Activated T-cell treated with anti-CD3 and anti-CD28 coated beads for 48 hours (primary cell): ENCODE measurements at places on chromosomes 11 and 22.
A peak's percentile ranks its signal among the peaks of the same experiment; 100 is the strongest.

GRCh38 chr11:86118253-86118652 lies 49.4 kb upstream of the PICALM start:
- no peak for DNase-seq

DNA sequence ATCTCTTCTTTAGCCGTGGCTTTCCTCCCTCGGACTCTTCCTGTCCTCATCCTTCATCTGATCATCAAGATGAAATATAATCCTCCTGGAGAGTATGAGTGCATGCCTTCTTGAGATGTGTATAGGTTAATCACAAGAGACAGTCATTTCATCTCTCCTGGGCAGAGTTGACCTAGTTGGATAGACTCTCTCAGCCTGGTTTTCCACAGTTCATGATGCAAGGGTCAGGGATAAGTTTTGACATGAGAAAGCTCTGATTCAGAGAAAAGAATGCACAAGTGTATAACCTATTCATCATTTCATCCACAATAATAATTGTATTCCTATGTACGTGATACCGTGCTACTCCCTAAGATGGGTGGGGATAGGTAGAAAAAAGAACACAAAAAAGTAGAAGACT lies 33.2 kb upstream of the CCDC90B start:
- DNase-seq = no peak

DNA sequence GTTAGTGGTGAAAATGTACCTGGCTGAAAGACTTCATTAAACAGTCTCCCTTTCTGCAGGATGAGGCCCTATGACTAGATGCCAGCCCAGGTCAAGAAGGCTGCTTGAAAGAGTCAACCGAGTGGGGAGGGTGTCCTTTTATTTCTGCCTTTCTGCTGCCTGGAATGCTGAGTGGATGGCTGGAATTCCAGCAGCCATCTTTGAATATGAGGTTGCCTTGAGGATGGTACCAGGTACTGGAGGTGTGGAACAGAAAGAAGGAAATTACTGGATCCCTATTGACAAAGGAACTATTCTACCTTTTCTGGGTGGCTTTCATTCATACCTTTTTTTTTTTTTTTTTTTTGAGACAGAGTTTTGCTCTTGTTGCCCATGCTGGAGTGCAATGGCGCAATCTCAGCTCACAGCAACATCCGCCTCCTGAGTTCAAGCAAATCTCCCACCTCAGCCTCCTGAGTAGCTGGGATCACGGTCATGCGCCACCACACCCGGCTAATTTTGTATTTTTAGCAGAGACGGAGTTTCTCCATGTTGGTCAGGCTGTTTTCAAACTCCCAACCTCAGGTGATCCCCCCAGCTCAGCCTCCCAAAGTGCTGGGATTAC lies 107.3 kb downstream of the RPS6KA4 start:
- DNase-seq = no peak

DNA sequence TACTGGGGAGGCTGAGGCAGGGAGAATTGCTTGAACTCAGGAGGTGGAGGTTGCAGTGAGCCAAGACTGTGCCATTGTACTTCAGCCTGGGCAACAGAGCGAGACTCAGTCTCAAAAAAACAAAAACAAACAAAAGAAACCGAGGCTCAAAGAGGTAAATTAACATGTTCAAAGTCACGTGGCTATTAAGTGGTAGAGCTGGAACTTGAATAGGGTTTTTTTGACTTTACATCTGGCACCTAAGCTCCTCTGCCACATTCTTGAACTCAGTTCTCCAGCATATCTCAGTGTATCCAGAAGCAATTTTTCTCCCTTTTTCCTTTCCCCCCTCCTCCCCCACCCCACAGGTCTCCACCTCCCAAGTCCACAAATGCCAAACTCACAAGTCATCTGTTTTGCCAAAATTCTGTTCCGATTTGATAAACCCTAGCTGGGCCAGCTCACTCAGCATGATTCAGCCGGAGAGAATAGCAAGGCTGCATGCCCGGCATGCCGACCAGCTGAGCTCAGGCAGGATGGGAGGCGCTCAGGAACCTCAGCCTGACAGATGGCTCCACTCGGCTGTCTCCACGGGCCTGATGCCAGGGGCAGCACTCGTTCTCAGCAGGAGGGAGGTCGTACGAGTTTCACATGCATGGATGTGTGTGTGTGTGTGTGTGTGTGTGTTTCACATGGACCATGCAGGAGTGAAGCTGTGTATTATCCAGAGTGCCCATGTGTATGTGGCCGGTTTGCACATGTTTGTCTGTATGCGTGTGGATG lies 63.2 kb upstream of the RRAS2 start:
- no peak for DNase-seq

DNA sequence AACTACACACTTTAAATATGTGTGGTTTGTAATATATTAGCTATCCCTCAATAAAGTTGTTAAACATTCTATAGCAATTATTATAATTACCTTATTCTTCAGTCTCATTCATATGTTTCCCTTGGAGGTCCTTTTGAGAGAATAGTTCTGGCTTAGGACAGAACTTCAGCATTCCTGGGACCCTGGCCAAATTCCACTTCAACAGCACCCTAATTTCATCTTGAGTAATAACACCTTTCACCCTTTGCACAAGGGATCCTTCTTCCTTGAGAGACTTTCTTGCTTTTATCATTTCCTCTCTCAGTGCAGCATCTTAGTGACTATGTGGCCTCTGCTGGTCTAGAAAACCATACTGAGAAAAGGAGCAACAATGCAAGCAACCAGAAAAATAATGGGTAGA lies 255.9 kb downstream of the C11orf87 start:
- no peak for DNase-seq

- DNase-seq = no peak
Observed at GRCh38 chr22:39177791-39178190, 25.3 kb upstream of the CBX7 start.

DNA sequence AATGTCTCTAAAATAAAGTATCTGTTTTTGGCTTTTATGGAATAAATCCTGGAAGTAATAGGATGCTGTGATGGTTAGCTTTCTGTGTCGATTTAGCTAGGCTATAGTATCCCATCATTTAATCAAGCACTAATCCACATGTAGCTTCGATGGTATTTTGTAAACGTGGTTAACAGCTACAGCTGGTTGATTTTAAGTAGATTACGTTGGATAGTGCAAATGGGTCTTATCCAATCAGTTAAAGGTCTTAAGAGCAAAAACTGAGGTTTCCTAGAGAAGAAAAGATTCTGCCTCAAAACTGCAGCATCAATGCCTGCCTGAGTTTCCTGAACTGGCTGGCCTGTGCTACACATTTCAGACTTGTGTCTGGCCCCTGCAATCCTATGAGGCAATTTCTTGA lies 314.2 kb upstream of the SORL1-AS1 start:
- DNase-seq = no peak

GRCh38 chr11:17873586-17873985 lies 139.0 kb downstream of the KCNC1 start:
- DNase-seq = no peak

DNA sequence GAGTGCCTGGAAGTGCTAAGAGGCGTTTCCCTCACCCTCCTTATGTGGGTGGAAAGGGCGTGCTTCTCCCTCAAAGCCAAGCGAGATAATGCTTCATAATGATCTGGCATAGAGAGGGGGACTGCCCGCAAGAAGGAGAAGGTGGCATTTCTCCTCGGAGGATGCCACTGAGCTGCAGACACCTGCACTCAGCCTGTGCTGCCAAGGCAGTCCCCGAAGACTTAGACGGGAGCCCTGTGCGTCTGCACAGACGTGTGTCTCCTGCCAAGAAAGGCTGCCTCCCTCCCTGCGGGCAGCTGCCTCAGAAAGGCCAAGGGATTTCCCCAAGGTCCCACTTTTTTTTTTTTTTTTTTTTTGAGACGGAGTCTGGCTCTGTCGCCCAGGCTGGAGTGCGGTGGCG lies 48.1 kb upstream of the SPATA19 start:
- no peak for DNase-seq

- DNase-seq = no peak
Observed at GRCh38 chr11:12285106-12285505, 92.3 kb upstream of the PARVA start.

DNA sequence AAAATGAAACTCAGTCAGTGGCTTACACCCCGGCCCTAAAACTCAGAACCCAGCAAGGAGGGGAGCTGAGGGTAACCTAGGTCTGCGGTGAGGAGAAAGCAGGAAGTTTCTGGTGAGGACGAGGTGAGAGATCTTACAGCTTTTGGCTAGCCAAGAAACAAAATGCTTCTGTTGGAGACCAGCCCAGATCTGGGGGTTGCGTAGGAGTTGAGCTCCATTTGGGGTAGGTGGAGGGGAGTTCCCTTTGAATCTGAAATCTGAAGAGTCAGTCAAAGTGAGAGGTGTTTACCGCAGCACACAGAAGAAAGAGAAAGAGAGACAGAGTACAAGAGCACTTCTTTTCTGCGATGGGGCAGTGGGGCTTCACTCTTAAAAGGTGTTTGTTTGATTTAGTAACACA lies 29.6 kb downstream of the EHF start:
- peak; percentile 75 for DNase-seq

GRCh38 chr11:110972640-110973039 lies 260.4 kb upstream of the ARHGAP20 start:
- DNase-seq = no peak

DNA sequence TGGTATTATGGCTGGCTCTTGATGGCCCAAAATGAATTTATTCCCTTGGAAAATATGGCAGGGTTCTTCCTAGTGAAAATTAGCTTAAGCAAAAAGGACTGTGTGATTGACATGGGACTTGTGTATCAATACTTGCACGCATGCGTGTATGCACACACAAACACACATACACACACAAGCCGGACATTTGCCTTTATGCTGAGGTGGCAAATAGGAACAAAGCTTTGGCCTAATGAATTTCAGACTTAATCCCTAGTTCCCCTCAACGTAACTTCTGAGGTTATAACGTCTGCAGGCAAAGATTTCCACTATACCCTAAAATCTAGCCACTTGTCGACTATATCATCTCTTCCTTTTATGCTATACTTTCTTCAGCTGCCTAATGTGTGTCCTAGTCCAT lies 2.9 kb upstream of the OR52I2 start:
- DNase-seq = no peak

- DNase-seq = no peak
Observed at GRCh38 chr11:2451916-2452315, 7.1 kb downstream of the KCNQ1 start.

DNA sequence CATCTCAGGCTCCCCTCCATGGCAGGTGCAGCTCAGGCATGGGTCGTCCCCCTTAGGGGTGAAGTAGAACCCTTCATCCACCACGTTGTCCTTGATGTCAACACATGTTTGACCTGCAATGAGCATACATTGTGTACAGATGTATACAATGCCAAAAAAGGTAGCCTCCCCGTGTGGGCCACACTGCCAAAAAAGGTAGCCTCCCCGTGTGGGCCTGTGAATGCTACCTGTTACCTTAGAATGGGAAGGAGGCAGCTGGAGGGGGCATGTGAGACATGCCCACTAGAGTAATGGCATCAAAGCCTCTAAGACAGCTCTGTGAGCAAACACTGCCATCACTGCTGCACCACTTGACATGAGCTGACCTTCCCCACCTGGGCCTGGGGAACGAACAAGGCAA lies 73.7 kb downstream of the DGCR2 start:
- no peak for DNase-seq

- no peak for DNase-seq
Observed at GRCh38 chr22:35674335-35674734, 26.1 kb downstream of the APOL6 start.

- no peak for DNase-seq
Observed at GRCh38 chr11:115985896-115986295, 481.7 kb upstream of the CADM1 start.

- no peak for DNase-seq
Observed at GRCh38 chr11:952406-953385, 27.0 kb downstream of the AP2A2 start.

DNA sequence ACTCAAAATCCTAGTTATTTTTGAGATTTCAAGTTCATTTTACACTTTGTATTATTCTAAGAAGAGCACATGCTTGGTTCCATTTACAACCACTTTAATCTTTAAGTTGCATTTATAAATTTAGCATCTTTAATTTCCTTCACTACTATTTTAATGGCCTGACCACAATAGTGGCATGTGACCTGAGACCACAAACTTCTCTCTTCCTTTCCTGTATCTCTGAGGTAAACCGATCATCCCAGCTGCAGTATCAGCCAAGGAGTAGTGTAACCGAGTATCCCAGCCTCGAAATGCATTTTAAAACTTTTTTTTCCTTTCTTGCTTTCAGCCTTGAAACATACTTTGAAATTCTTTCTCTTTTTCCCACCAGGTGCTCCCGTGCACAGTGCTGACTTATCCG lies 28.7 kb upstream of the CBX6 start:
- DNase-seq = no peak

DNA sequence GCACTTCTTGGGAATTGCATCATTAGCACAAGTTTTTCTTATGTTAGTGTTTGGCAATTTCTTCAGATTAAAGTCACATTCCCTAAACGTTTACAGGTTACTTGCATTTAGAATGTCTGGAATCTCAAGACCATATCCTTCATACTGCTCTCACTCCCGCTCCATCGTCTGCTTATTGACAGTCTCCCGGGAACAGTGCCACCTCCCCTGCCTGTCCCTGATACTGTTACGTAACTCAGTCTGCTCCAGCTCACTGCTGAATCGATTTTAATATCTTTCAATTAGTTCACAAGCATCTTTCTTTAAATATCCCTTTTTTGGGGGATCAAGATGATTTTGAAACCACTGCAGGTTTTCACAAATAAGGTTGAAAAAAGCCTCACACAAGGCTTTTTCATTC lies 48.2 kb downstream of the GLYATL2 start:
- no peak for DNase-seq

DNA sequence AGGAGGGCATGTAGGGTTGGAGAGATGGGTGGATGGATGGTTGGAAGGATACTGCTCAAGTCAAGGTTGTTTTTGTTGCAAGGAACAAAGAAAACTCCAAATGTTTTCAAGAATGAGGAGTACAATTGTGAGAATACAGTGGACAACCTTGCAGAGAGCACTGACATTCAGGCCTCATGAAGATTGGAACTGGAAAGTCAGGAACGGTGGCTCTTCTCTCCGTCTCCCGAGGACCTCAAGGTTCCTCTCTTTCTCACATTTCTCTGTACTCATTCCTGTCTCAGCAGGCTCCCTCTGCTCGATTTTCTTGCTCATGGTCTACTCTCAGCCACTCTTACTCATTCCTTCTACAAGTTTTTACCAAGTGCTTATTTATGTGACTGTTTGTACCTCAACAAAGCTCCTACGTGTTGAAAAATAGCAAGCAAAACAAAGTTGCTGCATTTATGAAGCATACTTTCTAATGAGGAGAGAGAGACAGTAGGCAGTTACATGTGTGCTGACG lies 97.6 kb downstream of the SWAP70 start:
- no peak for DNase-seq

- DNase-seq = no peak
Observed at GRCh38 chr11:9922806-9923205, 258.9 kb downstream of the SWAP70 start.
